ENCODE measurements at places on chromosomes 3 and 15. TPM values are rescaled to one million over a fixed set of nuclear protein-coding genes. Genes with fewer than 3 reads are reported as not detected.
A peak's percentile ranks its signal among the peaks of the same experiment; 100 is the strongest.

DNA sequence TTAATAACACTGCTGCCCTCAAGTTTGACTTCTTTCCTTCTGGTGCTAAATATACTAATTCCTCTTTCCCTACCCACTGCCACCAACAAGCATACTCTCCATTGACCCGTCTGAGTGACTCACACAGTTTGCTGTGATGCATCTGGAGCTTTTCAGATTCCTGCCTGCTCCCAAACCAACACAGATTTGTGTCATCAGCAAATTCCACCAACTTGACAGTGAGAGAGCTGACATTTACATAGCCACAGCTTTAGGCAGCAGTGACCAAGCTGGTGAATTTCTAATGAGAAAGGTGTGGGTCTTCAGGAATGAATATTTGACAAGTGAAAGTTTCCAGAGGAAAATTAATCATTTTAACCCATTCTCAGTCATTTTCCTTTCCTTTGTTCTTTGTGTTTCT lies 96.5 kb upstream of the PRICKLE2 start:
- peak; percentile 91 for DNase-seq

DNA sequence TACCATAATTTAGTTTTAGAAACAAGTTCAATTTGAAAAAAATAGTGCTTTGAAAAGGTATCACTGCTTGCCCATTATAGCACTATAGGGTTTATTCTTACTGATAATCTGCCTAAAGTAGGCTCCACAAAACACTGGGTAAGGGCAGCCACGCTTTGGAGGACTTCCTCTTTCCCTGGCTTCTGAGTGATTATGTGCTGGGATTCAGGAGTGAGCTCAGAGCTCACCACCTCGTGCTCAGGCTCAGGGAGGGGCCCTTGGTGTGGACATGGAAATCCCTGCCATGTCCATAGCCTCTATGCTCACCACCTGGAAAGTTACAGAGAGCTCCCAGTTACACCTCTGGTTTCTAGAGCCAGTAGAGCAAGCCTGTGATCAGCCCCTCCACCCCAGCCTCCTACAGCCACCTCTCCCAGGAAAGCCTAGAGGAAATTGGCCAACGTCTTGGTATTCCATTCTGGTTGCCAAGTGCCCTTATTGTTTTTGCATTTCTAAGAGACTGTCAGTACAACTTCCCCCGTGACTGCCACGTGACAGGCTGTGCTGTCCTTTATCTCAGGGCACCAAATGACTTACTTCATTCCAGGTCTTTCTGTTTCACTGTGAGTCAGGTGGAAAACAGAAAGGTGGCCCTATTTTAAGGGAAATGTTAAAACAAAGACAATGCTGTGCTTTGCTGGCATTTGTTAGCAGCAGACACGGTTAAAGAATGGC lies 316.0 kb downstream of the RORA start:
- DNase-seq = no peak

- DNase-seq = no peak
Measured at GRCh38 chr3:8215821-8216220, 285.8 kb upstream of the LMCD1 start.

GRCh38 chr3:13896473-13897154 lies 16.7 kb upstream of the WNT7A start:
- peak; percentile 69 for DNase-seq

DNA sequence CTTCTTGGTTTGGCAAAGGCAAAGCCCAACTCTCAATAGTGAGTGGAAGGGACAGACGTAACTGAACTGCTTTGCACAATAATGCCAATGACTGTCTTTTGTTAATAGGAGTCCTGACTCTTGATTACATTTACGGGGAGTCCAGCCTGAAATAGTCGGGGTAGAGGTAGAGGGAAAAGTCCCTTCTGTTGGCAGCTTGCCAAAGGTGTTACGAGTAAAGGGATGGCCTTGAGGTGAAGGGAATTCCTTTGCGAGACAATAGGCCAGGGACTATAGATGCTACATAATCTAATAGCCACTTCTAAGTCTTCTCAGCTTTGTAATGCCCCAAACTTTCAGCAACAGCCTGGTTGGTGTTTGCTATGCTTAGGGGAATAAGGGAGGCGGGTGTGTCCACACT lies 2.2 kb upstream of the SENP2 start:
- DNase-seq = no peak

DNA sequence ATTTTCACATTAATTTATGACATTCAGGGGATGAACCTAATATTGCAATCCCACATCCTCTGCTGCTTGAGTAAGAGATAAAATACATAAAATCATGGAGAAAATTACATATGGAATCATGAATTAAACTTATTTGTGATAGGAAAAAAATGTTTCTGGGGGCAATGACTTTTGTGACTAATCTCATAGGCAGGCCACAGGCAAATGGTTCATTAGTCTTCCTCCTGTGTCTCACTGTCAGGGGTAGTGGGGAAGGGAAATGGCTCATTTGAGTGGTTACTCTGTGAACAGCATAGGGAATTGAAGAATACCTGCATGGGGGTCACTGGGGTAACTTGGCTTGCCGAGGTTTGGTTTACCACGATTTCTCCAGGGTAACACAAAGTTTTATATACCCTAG lies 72.0 kb downstream of the TFG start:
- DNase-seq = peak; percentile 43

- no peak for DNase-seq
Measured at GRCh38 chr3:53536282-53536681, 41.9 kb downstream of the CACNA1D start.

DNA sequence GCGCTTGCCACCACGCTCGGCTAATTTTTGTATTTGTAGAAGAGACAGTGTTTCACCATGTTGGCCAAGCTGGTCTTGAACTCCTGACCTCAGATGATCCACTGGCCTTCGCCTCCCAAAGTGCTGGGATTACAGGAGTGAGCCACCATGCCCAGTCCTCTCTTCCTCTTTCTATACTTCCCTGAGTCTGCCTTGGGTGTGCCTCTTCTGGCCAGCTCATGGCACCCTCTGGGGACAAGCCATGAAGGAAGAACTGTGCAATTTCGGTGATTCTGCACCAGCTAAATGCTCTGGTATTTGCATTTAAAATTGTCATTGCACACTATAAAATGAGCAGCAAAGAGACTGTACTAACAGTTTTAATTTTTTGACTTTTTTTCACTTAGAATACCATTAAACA lies 66.6 kb downstream of the IL20RB start:
- no peak for DNase-seq

DNA sequence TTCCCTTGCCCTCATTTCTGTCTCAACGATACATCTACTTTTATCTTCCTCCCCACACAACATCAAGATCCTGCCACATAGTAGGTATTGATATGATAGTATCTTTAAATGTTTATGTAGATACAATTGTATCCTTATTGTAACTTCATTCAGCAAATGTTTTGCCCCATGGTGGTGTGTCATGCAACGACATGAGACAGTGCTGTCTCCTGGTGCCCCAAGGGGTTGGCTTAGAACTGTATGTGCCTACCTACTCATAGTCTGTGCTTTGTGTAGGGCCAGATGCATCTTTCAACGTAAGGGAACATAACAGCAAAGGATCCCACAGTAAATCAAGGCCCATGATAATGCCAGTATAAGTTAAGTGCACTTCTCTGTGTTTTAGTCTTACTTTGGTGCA lies 2.8 kb upstream of the CD47 start:
- no peak for DNase-seq

GRCh38 chr15:40286061-40286532 lies 3.2 kb upstream of the ANKRD63 start:
- no peak for DNase-seq

DNA sequence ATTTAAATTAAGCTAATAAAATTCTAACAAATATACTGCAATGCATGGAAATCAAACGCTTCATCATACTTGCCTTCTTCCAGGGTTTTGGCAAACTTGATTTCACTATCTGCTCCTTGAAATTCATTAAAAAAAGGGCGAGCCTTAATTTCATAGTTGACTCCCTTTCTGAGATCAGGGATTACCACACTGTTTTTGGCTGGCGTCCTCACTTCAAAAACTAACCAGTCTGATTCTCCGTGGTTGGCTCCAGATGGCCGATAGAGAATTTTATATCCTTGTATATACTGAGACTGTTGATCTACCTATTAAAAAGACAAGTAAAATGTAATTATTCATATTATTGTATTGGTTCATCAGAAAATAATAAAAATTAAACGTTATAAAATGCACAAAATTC lies 1106.8 kb downstream of the ROBO1 start:
- no peak for DNase-seq

- DNase-seq = no peak
Measured at GRCh38 chr3:174208161-174208560, 651.0 kb upstream of the NAALADL2 start.

DNA sequence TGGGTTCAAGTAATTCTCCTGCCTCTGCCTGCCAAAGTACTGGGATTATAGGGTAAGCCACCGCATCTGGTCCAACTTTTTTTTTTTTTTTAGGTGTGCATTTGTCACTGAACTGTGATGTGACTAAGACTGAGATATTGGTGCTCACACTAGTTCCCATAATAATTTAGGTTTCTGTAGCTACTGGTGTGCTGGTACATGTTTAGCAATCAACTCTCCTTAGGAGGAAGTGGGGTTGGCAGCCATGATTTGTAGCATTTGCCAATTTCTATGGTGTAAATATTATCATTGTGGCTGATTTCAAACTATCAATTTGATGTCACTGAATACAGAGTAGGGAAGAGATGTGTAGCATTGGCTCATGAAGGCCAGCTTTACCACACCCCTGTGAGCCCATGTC lies 372.7 kb downstream of the EDEM1 start:
- DNase-seq = no peak

DNA sequence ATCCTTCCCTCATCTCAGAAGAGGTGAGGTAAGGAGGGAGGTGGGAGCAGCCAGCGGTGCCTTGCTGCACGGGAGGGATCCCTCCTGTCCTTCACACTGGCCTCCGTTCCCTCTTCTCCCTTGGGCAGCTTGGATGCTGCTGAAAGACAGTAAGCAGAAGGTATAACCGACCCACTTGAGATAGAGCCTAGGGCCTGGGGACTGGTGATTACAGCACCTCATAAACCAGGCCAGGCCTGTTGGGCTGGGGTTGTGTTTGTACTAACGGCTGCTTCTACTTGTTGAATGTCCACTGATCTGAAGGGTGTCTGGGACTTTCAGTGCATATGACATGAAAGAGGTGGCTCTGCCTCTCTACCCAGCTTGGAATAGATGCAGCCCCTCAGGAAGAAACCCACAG lies 25.0 kb downstream of the SEMA6D start:
- DNase-seq = no peak

GPR176 gene
- 50.8 TPM for total RNA-seq

SLC28A1 gene
- not detected for total RNA-seq

GPR27 gene
- total RNA-seq = not detected

SENP8 gene
- 2.6 TPM for total RNA-seq

RARB gene
- total RNA-seq = 37.4 TPM

LTK gene
- 3.1 TPM for total RNA-seq

TNK2 gene
- 8.7 TPM for total RNA-seq

POPDC2 gene
- total RNA-seq = not detected
